ENCODE measurements at places on chromosomes 13 and 19. TPM values are rescaled to one million over a fixed set of nuclear protein-coding genes. Genes with fewer than 3 reads are reported as not detected.

Gene DACH1
- total RNA-seq, result 0.39 TPM

Gene NOVA2
- 0.31 TPM for total RNA-seq

Gene TMEM145
- not detected for total RNA-seq

Gene NFIX
- 122 TPM for total RNA-seq

Gene SMG9
- 15.5 TPM for total RNA-seq

Gene CERS1
- 0.56 TPM for total RNA-seq
